ENCODE measurements at places on chromosomes 2 and 18.

GRCh38 chr18:69943021-69943420 lies 4.7 kb downstream of the CD226 start:
- DNase-seq: no peak

DNA sequence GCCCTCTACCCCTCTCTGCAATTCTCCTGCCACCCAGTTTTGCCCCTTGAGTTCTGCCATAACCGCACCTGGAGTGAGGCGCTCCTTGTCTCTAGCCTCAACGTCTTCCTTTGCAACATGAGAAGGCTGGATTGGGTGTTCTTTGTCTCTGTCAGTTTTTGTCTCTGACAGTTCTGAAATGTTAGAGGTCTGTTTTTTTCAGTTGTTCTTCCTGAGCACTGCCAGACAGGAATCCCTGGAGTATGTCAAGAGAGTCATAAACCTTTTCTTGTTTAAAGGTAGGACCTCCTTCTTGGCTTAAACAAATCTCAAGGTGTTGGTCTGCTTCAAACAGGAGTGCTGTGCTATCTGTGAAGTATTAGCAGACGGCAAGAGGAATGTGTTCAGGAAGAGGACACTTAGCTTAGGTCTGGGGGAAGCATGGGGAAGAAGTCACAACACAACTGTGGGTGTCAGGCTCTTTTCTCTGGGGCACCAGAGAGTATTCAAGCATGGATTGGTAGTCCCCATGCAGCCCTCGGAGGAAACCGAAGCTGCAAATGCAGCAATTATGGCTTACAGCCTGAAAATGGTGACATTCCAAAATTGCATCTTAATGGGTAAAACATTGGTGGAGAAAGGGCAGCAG lies 32.3 kb downstream of the AFF3 start:
- DNase-seq: no peak

- DNase-seq: no peak
Measured at GRCh38 chr2:204046145-204046544, 109.6 kb downstream of the ICOS start.

- DNase-seq: no peak
Measured at GRCh38 chr2:233380995-233381637, 26.8 kb downstream of the DGKD start.

DNA sequence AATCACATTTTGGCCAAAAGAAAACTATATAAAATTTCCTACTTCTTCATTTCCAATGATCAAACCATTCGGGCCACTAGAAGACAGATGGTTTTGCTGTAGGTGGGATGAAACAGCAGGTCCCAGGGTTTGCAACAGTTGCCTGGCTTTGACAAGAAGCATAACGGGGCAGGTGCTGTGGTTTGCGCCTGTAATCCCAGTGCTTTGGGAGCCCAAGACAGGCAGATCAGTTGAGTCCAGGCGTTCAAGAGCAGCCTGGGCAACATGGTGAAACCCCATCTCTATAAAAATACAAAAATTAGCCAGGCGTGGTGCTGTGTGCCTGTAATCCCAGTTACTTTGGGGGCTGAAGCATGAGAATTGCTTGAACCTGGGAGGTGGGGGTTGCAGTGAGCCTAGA lies 81.4 kb upstream of the XPO1 start:
- DNase-seq: no peak

- no peak for DNase-seq
Measured at GRCh38 chr2:120555092-120555491, 180.6 kb upstream of the GLI2 start.

GRCh38 chr2:197261808-197262226 lies 48.8 kb downstream of the ANKRD44 start:
- no peak for DNase-seq

Data from neuronal stem cell (in vitro differentiated cells).